Stimulated activated CD8-positive, alpha-beta memory T cell treated with anti-CD3 and anti-CD28 coated beads, Interleukin-12 subunit alpha, Interleukin-12 subunit beta, amount 100 ng/mL, for 4 hours (primary cell): ENCODE measurements at places on chromosomes 4 and X.
A peak's percentile ranks its signal among the peaks of the same experiment; 100 is the strongest.

DNA sequence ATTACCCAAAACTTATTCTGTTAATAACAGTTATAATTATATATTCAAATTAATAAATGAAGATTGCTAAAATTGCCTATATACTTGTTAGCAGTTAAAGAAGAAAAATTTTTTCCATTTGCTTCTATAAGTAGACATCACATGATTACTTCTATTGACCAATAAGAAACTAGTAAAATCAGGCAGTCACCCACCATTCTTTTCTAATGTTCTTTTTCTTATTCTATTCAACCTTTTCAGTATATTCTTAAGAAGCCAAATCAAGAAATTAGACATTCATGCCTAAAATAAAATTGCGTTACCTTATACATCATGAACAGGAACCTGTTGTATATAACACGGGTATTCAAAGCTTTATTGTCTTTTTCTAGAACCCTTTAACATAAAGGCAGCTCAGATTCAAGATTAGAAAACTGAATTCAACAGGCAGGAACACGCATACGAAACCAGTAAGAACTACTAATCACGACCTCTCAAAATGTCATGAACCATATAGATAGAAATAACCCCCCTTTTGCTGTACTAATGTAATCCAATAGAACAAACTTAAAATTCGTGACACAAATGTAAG is 568.1 kb upstream of the DIPK2B start:
- DNase-seq = no peak

DNA sequence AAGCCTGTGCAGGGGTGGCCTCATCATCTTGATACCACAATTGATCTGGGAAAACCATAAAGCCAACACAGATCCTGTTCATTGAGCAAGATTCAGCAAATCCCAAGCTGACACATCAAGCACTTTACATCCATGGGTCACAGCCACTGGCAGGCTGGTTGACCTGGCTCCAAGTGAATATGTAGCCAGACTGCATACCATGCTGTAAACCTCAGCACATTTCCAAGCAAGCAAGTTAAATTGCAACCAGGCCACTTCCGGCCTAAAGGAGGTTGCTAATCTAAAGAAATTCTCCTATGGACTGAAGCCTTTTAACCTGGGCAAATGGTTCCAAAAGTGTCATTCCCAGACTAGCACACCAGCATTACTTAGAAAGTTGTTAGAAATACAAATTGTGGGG is 54.4 kb upstream of the USP26 start:
- no peak for DNase-seq

DNA sequence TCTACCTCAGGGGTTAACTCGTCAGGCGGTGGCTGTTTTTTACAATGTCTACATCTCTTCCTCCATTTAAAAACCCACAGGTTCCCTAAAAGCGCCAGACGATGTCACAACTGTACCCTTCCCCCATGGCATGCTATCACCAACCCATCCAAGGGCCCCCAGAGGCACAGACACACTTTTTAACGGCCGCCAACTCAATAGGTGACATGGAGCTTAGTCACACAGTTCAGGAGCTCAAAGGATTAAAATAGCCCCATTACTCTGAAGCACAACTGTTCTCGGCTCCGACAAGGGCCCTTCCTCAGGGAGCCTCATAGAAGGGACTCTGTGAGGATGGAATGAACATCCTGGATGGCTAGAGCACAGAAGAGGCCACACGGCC is 12.4 kb downstream of the SH3KBP1 start:
- DNase-seq = no peak

GRCh38 chr4:158769175-158769921 is 522 bp downstream of the FNIP2 start:
- peak; percentile 21 for DNase-seq

- DNase-seq = no peak
Observed at GRCh38 chr4:1839282-1839681, 16.7 kb downstream of the LETM1 start.

DNA sequence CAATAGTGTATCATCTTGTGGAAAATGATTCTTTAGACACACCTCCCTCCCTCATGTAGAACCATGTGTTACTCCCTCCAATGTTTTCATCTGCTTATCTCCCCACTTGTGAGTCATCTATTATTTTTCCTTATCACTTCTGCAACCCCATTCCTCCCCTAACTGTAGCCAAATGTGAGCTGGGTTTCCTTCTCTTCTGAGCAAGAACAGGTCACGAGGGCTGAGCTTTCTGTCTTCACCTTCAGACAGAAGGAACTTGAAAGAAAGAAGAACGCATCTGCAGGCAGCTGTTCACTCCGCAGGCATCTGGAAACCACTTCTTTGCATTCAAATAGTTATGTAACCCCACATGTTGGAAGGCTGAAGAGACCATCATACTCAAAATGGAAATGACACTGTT is 1.8 kb downstream of the PPP1R2C start:
- DNase-seq = no peak
